ENCODE measurements at places on chromosomes 5 and 9.

DNA sequence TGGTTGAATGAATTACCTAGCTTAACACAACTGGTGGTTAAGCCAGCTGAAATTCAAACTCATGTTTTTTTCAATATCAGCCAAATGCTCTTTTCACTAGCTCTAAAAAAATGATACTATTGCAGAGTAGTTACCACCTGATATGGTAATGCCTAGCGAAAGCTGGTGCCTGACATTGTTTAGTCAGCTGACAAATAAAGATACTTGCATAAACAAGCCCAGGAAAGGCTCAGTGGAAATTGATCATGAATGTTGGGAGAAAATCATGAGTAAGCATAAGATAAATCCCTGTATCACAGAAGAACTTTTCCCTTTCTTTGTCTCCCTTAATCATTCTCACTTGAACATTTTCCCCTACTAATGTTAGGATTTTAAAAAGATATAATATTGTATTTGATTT lies 54.6 kb downstream of the FGF10 start:
- DNase-seq: no peak

- DNase-seq: no peak
Measured at GRCh38 chr5:67273689-67274356, 77.2 kb upstream of the CD180 start.

DNA sequence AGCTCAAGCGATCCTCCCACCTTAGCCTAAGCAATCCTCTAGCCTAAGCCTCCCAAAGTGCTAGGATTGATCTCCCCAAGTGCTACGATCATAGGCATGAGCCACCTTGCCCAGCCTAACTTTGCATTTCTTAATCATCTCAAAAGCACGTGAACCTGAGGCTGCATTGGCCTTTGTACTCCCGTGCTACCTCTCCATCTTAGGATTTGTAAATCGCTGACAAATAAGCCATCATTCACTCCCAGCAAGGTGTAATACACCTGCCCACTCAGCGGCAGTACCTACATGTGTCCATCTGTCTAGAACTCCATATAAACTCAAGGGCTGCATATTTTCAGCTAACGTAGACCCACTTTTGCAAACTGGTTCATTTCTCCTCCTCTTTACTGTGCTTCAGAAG lies 2.8 kb downstream of the ANKH start:
- DNase-seq: no peak

- no peak for DNase-seq
Measured at GRCh38 chr9:89488936-89489335, 9.0 kb downstream of the SEMA4D start.

GRCh38 chr5:6488021-6488420 lies 39.4 kb downstream of the UBE2QL1 start:
- no peak for DNase-seq

- DNase-seq: no peak
Measured at GRCh38 chr5:32276173-32276853, 36.4 kb downstream of the MTMR12 start.

DNA sequence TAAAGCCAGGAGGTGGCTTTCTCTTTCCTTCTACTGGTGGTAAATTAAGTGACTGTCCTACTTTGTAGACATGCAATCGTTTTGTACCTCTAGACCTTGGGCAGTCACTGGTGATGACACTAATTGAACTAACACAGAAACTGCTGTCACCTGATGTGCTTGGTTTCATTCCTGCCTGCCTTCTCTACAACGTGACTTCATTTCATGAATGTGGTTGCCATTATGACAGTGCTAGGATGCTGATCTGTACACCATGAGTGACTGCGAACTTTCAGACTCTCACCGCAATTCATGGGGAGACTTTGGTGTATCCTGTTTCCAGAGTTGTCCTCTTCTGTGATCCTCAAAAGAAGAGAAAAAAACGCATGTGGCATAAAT lies 47.5 kb downstream of the UBE2QL1 start:
- no peak for DNase-seq

DNA sequence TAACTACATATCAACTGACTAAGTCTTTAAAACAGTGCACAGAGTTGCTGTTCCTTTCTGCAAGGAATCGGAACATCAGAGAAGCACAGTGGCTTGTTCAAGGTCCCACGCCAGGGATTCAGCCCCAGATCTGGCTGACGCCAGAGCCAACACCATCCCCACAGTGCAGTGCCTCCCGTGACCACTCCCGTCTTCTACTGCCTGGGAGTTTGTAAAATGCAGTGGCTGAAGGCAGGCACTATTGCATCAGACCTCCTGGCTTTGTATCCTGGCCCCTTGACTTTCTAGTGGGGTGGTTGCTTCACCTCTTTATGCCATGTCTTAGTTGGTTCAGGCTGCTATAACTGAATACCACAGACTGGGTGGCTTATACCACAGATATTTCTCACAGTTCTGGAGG lies 131.0 kb downstream of the NSG2 start:
- no peak for DNase-seq

DNA sequence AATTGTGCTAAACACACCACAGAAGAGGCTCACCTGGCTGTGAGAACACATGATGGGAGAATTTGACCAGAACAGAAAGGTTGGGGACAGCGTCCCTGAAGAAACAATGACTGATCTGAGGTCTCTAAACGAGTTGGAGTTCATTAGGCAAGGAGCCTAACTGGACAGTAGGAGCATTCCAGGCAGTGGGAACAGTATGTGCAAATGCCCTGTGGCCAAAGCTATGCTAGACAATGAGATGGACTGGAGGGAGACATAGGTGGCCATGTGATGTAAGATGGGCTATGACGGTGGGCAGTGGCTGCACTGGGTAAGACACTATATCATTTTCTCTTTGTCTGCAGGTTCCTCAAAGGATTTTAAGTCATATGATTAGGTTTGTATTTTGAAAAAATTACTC lies 95.1 kb upstream of the ARAP3 start:
- DNase-seq: no peak

DNA sequence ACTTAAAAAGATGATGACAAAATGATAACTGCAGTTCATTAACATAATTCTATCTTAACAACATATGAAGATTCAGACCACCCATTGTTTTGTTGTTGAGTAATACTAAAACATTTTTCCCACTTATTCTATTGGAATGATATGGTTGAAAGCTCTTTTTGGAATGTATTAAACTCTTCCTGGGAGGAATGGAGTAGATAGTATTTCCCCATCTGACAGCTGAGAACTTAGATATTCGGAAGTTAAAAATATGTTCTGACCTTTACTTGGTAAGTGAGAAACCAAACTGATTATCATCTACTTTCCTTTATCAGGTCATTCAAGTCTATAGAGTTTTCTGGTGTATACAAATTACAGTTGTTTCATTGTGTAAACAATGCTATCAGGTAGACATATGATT lies 452.9 kb downstream of the CSNK1G3 start:
- no peak for DNase-seq

DNA sequence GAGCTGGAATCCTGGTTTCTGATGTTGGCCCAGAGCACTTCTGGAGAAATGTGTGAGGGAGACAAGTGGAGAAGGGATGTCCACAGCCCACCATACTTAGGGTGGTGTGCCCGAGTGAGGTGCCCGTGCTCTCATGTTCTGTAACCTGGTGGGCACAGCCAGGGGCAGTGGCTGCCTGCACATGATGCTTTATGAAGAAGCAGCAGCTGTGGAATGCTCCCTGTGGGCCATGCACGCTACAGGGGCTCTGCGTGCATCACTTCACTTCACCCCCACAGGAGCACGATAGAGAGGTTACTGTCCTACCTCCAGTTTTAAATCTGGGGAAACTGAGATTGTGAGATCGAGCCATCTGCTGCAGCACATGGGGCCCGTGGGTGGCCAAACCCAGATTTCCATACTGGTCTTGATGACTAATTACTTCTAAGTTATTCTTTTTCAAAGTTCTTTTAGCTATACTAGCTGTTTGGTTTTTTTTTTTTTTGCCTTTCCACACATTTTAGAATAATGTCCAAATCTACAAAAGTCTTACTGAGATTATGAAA lies 441.6 kb downstream of the GADD45G start:
- DNase-seq: peak; percentile 6

- no peak for DNase-seq
Measured at GRCh38 chr9:85452841-85453240, 288.9 kb downstream of the AGTPBP1 start.

- no peak for DNase-seq
Measured at GRCh38 chr9:6040077-6040476, 24.7 kb upstream of the RANBP6 start.

GRCh38 chr5:175823731-175824525 lies 47.5 kb upstream of the CPLX2 start:
- no peak for DNase-seq

DNA sequence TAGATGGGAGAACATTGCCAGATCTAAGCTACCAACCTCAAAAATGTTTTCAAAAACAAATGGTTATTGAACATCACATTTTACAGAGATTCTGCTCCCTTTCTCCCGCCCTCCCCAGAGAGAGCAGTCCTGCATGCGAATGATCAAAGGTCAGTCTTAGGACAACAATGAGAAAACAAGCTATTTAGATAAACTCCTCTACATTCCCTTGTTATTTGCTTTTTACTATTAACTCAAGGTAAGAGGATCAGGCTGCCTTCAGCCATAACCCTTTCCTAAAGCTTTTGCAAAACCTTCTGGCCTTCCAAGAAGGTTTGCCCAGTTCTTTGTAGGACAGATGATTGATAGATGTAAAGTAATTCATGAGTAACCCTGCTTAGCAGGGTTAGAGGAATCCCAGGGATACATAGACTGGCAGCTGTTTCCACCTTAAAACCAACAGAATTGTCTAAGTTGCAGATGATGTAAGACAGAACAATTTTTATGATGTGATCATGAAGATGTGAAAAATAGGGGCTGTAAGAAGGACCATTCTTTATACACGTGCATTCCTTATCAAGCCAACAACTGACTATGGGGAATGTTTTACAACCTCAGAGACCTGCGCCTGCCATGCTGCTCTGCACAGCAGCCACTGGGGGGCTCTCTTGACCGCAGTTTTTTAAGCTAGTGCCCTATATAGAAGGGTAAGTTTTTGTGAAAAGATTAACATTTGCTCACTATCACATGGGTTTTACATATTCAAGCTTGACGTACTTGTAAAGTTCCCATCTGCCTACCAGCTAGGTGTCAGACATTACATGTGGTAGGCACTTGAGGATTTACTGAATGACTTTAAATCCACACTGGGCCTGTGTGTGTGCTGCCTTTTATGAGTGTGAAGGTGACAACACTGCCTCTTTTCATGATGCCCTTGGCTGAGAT lies 2.3 kb upstream of the ZNF782 start:
- DNase-seq: peak; percentile 64

- no peak for DNase-seq
Measured at GRCh38 chr9:127838375-127839078, 15.9 kb downstream of the ENG start.

DNA sequence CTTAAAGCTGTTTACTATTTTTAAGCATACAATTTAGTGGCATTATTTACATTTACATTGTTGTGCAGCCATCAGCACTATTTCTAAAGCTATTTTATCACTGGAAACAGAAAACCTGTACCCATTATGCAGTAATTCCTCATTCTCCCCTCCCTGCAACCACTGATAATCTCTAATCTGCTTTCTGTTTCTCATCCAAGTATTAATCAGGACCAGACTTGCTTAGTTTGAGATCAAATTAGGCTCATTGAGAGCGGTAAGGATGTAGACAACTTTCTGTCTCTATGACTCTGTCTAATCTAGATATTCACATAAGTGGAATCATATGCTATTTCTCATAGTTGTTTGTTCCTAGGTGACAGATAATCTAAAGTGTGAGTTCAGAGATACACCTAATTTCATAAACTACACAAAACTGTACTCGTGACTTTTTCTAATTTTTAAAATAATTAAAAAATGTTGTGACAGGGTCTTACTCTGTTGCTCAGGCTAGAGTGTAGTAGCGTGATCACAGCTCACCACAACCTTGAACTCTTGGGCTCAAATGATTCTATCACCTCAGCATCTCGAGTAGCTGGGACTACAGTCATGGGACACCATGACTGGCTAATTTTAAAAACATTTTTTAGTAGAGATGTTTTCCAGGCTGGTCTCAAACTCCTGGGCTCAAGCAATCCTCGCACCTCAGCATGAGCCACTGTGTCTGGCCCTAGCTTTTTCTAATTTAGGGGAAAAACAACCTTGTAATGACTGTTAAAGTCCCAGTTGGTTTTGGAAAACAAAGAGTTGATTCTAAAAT lies 37.6 kb downstream of the BDP1 start:
- no peak for DNase-seq

DNA sequence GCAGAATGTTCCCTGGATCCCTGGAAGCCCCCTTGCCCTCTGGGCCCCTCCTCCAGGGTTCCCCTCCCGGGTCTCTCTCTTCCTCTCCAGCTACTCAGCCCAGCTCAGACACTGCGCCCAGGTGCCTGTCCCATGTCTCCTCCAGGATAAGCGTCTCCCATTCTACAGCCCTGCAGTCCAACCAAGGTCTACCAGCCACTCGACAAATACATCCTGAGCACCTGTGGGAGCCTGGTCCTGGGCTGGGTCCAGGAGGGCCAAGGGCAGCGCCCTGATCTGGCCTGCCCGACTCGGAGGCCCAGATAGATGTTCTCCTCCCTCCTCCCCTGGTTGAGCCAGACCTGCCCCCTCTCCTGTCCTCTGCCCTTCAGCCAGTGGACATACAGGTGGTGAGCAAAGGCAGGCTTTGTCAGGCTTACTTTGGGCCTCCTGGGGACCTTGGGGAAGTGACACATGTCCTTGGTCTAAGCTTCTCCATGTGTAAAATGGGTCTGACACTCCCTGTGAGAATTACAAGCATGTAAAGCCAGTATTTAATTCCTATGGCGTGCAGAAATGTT lies 1.4 kb downstream of the FLT4 start:
- no peak for DNase-seq

DNA sequence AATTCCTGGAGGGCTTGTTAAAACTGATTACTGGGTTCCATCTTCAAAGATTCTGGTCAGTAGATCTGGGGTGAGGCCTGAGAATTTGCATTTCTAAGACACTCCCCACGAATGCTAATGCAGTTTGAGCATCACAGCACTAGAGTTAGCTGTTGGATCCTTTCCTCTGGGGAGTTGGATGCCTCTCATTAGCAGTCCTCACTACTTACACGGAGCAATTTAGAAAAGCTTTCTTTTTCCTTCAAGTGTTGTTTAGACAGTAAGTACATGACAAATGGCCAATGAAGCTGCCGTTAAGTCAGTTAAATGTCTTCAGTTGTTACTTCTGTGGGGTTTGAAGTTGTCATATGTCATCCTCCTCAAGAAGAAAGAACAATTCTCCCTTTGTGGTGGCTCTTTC lies 74.9 kb upstream of the HMHB1 start:
- DNase-seq: no peak

GRCh38 chr9:84669288-84670137 lies at the start of gene NTRK2:
Gene NTRK2, plus strand, starts transcription at chr9:84669729. Its CDS starts 1,020 bp downstream, at chr9:84670749.
- DNase-seq: no peak

- DNase-seq: no peak
Measured at GRCh38 chr5:66710557-66711088, 114.4 kb downstream of the MAST4 start.

- DNase-seq: no peak
Measured at GRCh38 chr5:17406423-17406838, 91.6 kb upstream of the TAF11L2 start.

- no peak for DNase-seq
Measured at GRCh38 chr5:66442951-66443445, 153.2 kb upstream of the MAST4 start.

DNA sequence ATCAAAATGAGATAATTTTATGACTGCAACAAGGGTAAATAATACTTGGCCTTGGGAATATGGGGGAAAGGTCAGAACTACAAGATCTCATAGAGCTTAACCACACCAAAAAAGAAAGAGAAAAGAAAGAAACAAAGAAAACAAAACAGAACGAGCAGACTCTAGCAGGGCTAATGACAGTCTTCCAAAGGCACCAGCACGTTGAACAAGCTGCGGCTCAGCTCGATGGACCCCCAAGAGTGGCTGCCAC lies 689 bp downstream of the AK3 start:
- DNase-seq: no peak

GRCh38 chr9:99885747-99886146 lies 20.7 kb upstream of the STX17 start:
- no peak for DNase-seq

Measured in stimulated activated CD4-positive, alpha-beta T cell treated with anti-CD3 and anti-CD28 coated beads, Interleukin-4, amount 100 ng/mL, for 4 hours (primary cell).